ENCODE measurements at places on chromosomes 3 and 15.

DNA sequence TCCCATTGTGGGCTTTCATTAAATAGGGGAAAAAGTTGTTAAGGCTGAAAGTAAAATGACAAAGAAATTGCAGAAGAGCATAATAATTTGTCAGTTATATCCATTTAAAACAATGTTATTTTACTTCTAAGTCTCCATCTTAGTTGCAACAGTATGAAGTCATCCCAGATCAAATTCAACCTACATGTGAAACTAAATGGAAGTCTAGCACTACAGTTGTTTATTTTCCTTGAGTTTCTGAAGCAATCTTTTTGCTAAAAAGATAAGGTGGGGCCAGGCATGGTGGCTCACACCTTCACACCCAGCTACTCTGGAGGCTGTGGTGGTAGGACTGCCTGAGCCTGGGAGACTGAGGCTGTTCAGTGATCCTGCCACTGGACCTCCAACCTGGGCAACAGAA, 80.2 kb downstream of the DPH6 start:
- no peak for DNase-seq

DNA sequence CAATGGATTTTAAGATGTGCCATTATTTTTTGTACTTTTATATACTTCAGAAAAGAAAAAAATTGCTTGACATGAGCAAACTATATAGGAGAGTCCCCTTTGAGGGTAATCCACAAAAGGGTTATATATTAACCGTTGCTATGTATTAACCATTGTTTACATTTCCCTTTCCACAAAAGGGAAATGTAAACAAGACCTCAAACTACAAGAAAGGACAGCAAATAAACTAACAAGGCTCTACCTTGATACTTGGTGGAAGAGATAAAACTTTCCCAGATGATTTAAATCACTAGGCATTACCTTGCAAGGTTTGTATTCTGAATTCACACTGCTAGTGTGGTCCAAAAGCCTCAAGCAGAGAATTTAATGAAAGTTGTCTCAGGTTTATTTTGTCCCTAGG, 616.3 kb upstream of the BCHE start:
- DNase-seq: no peak

- no peak for DNase-seq
Observed at GRCh38 chr3:69122403-69122802, at the start of gene LMOD3. LMOD3 (minus strand) TSS chr3:69122595; CDS start chr3:69122386, 209 bp downstream.

DNA sequence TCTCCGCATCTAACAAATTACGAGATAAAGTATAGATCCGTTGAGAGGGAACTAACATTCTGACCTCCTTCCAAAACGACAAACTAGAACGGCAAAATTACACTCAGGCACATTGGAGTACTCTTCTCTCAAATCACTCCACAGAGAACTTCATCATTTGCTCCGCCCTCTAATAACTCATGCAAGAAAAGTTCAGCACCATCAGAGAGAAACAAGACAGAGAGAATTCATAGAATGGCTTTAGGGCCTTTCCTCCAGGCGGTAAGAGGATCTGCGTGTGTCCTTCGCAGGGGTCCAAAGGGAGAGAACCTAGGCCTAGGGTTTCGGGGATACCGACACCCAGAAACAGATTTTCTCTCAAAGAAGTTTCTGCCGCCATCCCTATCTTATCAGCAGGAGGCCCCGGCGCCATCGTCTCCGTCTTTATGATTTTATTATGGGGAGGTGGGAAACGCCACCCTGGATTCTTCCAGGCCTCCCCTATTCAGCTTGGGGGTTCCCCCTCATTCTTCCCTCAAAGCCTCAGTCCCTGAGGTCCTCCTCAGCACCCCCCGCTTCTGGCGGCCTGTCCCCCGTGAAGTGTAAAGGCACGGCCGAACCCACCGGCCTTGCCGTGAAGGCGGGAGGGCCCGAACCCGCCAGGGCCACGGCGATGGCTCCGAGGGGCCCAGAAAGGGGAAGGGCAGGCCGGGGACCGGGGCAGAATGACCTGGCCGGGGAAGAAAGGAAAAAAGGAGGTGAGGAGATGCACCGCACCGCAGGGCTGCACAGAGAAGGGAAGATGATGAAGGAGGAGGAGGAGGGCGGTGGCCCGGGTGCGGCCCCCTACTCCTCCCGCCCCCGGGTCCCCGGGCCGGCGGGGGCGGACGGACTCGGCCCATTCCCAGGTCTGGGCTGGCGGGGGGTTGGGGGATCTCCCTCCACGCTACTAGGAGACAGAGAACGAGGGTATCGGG, 768 bp downstream of the UBXN7 start:
- peak; percentile 26 for DNase-seq

DNA sequence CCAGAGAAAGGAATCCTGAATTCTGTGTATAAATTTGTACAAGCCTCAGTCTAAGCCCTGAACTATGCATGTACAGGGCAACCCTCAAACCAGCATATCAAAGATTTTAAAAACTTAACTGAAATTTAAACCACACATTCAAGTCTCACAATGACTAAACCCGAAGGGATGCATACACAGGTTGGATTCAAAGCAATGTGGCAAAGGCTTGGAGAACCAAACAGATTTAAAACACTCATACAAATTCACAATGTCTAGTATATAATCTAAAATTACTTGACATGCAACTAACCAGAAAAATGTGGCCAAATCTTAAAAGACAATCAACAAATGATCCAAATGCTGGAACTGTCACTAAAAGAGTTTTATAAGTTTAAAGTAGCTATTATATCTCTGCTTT, 36.4 kb downstream of the CEP152 start:
- no peak for DNase-seq

DNA sequence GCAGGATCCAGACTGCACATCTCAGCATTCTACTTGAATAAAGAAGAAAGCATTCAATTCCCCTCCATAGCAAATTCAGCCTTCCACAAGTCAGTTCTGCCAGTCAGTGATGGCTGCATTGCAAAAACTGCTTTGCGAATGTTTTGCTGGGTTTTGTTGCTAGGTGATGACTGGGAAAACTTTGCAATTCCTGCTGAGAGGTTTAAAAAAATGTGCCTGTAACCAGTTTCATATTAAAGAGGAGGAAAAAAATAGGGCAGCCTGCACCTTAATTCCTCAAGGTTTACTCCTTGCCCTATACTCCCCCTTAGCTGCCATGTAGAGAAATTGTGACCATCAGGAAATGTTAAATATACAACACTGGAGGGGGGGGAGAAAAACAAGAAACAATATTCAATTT, 225.6 kb upstream of the ATP11B start:
- no peak for DNase-seq

- DNase-seq: no peak
Observed at GRCh38 chr3:54264050-54264449, 141.7 kb downstream of the CACNA2D3 start.

DNA sequence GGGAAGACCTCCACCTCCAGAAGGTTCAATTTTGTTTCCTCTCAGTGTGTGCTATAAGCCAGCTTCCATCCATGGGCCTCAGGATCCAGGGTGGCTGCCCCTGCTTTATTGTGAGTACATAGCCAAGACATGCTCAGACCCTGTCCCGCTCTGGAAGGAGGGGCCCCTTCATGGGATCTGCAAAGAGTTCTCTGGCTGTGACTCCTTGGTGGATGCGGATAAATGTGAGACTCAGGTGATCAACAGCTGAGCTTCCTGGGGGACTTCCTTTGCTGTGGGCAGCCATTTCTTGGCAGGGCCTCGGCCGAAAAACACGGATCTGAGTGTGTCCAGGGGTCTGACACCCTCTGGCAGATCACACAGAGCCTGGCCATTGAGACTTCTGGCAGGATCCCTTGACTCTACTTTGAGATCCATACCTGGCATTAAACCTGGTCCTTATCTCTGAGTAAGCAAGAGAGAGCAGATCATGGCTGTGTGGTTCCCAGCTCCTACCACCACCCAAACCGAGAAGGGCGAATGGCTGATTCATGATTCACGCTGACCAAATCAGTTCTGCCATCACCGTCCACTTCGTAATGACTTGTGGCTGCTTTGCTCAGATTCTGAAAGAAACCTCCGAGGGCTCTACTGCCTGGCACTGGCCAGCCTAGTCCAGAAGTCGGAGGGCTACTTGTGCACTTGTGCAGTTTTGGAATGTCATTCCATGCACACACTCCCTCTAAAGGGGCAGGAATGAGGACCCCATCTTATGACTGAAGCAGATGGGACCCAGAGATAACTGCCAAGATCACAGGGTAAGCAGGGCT, 68.1 kb downstream of the SENP2 start:
- DNase-seq: no peak

GRCh38 chr3:126491221-126492013, 15.7 kb upstream of the ZXDC start:
- no peak for DNase-seq

- DNase-seq: no peak
Observed at GRCh38 chr15:93428807-93429351, 339.9 kb upstream of the RGMA start.

- DNase-seq: no peak
Observed at GRCh38 chr3:189952272-189952671, 168.4 kb downstream of the P3H2 start.

DNA sequence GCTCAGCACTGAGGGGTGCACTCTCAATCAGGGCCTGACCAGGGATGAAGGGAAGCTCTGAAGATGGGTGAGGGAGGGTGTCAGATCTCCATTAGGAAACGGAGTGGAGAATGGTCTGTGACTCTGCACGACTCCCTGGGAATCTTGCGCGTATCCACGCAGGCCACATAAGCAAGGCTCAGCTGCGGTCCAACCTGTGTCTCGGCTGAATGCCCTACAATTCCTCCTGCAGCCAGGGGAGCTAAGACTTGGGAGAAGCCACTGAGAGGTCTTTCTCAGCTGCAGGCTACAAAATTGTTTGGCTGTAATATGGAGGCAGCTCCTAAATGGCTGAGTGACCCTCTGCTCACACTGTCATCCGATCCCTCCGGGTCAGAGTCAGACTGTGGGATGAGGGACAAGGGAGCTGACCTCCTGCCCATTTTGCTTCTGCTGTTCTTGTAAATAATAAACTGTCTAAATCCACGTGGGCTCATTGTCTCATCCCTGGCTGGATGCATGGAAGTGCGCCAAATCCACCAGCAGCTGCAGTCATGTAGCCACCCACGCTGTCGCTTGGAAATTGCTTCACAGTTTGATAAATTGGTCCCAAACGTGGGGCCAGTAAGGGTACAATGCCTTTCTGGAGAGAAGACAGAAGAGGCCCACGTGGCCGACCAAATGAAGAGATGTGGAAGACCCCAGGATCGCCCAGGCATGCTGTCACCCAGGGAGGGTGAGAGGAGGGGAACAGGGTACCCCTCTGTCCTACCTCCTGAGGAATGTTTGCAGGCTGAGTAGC, 30.5 kb downstream of the ALS2CL start:
- no peak for DNase-seq

DNA sequence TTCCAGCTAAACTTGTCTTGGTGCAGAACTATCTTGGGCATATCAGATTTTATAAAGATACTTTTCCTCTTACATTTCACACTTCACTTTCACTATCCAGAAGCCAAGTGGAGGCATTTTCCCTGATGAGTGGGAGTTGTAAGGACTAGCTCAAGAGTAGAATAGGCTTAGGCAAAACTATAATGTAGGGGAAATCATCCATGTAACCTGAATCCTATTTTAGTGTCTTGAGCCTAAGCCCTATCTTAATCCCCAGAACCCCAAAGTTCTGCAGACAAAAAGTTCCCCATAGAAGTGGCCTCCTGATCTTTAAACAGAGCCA, 42.2 kb upstream of the CD47 start:
- no peak for DNase-seq

DNA sequence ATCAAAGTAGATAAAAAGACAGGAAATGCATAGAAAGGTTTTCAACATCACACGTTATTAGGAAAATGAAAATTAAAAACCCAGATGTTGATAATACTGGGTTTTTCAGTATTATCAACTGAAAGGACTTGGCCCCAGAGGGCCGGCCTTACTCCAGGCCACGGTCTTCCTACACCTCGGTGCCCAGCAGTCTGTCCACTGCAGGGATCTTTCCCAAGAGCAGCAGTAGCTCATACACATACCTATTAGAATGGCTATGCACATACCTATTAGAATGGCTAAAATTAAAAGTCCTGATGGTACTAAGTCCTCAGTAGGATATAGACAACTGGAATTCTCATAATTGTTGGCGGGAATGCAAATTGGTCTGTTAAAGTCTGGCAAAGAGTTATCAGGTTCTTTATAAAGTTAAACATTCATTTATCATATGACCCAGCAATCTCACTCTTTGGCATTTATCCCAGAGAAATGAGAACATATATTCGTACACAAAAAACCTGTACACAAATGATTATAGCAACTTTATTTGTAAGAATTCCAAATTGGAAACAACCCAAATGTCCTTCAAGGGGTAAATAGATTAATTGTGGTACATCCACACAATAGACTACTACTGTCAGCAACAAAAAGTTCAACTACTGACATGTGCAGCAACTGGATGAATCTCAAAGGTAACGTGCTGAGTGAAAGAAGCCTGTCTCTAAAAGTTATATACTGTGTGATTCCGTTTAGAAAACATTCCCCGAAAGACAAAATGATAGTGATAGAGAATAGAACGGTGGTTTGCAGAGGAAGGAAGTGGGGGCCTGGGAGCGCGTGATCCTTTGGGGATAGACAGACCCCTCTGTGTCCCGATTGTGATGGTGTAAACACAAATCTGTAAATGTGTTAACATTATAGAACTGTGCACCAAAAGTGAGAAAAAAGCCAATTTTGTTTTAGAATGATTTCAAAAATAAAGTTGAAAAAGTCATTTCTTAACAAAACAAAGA, 62.3 kb downstream of the MCTP2 start:
- no peak for DNase-seq

GRCh38 chr15:99019558-99020540, 12.3 kb upstream of the PGPEP1L start:
- no peak for DNase-seq

DNA sequence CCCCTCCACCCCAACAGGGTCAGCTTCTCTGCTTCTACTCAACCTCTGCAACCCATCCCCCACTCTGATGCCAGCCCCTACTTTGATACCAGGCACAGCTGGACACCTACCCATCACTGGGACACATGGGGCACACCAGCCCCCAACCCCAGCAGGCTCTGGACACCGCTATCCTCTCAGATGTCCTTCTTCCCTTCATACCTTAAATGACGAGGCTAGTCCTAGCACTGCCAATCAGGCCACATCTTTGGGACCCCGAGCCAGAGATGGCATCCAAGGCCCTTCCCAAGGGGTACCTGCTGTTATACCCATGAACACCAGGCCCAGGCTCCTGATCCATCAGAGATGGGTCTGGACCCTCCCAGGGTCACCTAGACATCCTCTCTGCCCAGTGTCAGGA, 10.6 kb downstream of the POC1A start:
- no peak for DNase-seq

Data from SIG-M5 (cell line).